ENCODE measurements at places on chromosomes 12 and 14. TPM values are rescaled to one million over a fixed set of nuclear protein-coding genes. Genes with fewer than 3 reads are reported as not detected.

Gene NT5DC3
- total RNA-seq, result 4.0 TPM

DNA sequence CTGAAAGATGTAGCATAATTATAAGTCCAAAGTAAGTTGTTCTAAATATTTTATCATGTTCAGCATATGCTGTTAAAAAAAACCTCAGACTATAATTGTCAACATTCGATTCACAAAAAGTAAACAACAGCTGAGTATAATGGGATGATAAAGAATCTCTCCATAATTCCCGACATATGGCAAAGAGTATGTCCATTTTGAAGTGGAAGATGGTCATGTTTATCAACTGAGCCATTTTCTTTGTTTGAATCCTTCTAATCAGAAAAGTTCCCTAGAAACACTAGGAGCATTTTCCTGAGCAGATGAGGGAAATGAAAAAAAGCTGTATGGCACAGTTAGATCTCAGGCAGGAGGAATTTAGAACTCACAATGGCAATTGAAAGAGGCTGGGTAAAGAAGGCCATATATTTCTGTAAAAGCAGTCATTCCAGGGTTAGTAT, 192.1 kb upstream of the AMIGO2 start:
- H3K4me1 ChIP-seq, result peaks cover 52% of the 10 kb centered on the region
- no peaks in the 10 kb centered on the region for H3K36me3 ChIP-seq
- no peak overlapping the region for H3K4me3 ChIP-seq
- DNase-seq, result no peak
- no peak overlapping the region for H3K27ac ChIP-seq

Gene TRHDE
- not detected for total RNA-seq

DNA sequence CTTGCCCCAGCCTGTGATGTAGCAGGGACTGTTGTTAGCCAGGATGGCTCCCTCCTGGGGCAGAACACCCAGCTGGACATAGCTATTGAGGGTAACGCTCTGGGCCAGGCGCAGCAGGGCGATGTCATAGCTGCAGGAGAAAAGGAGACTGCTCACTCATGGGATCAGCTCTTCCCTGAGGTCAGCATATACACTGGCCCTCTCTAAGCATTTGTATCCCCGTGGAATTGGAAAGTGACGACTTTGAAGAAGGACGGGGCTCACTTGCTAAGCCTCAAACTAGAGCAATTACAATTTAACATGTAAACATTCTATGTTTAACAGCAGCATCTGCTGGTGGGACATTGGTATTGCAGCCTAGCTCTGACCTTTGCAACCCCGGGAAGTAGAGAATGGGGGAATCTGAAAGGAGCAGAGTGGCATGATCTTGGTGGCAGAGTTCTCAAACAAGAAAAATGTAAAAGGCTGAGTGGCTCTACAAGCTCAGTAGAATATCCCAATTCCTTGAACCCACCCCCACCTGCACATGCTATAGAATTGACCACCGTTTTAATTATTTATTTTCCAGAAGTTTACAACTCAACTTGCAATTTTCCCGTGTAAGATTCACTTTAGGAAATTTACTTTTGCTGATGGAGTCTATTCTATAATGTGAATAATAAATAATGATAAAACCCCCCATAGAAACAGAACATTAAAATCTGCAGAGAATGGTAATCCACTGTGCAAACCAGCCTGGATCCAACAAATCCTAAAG, 5.0 kb downstream of the CELA1 start:
- no peaks in the 10 kb centered on the region for H3K27me3 ChIP-seq
- peaks cover 17% of the 10 kb centered on the region for H3K4me1 ChIP-seq
- no peaks in the 10 kb centered on the region for H3K36me3 ChIP-seq
- H3K4me3 ChIP-seq, result no peak overlapping the region
- DNase-seq, result peak; percentile 86
- no peak overlapping the region for H3K27ac ChIP-seq

GRCh38 chr14:96221109-96221650, 16.5 kb downstream of the BDKRB2 start:
- no peaks in the 10 kb centered on the region for H3K27me3 ChIP-seq
- no peak overlapping the region for H3K4me3 ChIP-seq
- H3K36me3 ChIP-seq, result no peaks in the 10 kb centered on the region
- no peak overlapping the region for H3K27ac ChIP-seq
- H3K4me1 ChIP-seq, result no peaks in the 10 kb centered on the region
- DNase-seq, result no peak

DNA sequence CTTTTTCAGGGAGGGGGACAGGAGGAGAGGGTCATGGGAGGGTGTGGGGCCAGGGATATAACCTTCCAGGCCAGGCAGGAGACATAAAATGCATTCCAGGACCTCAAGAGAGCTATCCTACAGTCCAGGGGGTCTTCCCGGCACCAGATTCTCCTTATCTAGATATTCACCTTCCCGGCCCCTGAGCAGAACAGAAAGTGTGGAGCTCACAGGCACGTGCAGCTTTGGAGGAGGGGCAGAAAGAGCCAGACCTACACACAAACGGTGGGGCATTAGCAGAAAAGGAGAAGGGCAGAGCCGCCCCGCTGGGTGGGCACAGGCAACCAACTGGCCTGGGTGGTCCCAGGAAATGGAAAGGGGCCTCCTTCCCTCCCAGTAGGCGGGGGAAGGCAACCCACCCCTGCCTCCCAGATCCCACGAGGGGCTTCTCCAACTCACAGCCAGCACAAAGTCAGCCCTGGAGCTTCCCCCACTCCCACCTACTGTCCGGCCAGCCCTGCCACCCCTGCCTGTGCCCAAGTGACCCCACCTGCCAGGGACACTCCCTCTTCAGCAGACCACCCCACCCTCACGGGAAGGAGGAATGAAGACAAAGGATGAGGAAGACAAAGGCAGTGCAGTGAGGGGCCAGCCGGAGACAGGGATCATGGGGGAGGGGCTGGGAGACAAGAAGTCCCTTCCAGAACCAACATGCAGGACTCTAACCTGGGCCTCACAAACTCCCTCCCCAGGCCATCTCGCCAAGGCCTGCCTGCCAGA, 33.3 kb downstream of the CCDC85C start:
- H3K4me3 ChIP-seq, result no peak overlapping the region
- H3K36me3 ChIP-seq, result no peaks in the 10 kb centered on the region
- no peaks in the 10 kb centered on the region for H3K27me3 ChIP-seq
- peaks cover 4% of the 10 kb centered on the region for H3K4me1 ChIP-seq

Gene GAS2L3
- 0.22 TPM for total RNA-seq

DNA sequence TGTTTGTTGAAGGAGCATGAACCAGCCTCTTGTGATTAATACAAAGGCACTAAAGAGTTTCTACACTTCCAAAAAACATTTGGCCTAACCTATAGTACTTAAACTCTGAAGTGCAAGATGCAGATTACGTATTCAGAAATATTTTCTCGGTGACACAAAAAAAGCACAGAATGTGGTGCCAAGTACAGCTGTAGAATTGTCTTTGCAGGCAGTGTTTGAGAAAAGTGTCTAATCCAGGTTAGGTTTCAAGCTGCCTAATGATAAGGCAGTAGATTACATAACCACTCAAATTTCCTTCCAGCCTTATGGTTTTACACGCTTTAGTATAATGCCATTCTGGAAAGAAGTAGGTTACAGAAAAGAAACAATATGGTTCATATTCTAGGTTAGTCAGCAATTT, 205.2 kb downstream of the KLHL28 start:
- no peak for DNase-seq
- no peaks in the 10 kb centered on the region for H3K36me3 ChIP-seq
- H3K27ac ChIP-seq, result no peak overlapping the region
- H3K27me3 ChIP-seq, result no peaks in the 10 kb centered on the region
- no peaks in the 10 kb centered on the region for H3K4me1 ChIP-seq

Gene PARP2
- total RNA-seq, result 20.4 TPM

Gene LRTM2
- total RNA-seq, result 0.11 TPM

Gene GALNT9
- not detected for total RNA-seq

DNA sequence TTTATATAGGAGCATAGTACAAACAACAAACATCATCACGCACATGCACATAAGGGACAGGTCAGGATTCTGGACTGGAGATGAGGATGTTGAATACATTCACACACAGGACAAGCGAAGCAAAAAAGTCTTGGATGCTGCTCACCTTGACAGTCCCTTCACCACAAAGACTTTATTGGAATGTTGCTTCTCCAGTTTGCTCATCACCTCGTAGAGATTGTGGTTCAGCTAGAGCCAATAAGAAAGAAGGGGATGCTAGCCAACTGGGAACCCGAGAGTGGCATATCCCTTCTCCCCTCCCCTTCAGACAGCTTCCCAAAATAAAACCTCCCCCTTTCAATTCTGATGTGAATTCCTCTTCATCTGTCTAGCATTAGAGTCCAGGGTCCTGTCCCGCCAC, 25.4 kb upstream of the SMAGP start:
- peaks cover 90% of the 10 kb centered on the region for H3K36me3 ChIP-seq
- no peak overlapping the region for H3K27ac ChIP-seq
- H3K4me3 ChIP-seq, result no peak overlapping the region
- H3K27me3 ChIP-seq, result no peaks in the 10 kb centered on the region
- no peak for DNase-seq
